ENCODE measurements at places on chromosomes 4 and X.
A peak's percentile ranks its signal among the peaks of the same experiment; 100 is the strongest.

- DNase-seq = no peak
Measured at GRCh38 chr4:105060628-105061027, 86.0 kb upstream of the TET2 start.

GRCh38 chrX:47530049-47530448 is 31.0 kb upstream of the ARAF start:
- DNase-seq = no peak

DNA sequence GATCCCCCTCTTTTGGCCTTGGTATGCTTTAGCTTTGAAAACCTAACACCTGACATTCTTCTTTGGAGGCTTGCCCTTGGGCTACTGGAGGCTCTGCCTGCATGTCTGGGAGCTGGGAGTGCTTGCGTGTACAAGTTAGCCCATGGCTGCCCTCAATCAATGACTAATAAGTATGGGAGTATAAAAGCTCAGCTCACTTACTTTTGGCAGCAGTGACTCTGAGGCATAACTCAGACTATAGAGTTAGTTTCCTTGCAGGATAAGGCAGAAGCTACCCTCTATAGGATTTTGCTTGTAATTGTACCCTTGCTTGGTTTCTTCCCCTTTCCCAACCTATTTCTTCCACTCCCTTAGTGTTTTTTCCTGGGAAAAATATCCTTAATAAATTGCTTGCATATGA is 247.9 kb downstream of the PPP1R2C start:
- DNase-seq = no peak

DNA sequence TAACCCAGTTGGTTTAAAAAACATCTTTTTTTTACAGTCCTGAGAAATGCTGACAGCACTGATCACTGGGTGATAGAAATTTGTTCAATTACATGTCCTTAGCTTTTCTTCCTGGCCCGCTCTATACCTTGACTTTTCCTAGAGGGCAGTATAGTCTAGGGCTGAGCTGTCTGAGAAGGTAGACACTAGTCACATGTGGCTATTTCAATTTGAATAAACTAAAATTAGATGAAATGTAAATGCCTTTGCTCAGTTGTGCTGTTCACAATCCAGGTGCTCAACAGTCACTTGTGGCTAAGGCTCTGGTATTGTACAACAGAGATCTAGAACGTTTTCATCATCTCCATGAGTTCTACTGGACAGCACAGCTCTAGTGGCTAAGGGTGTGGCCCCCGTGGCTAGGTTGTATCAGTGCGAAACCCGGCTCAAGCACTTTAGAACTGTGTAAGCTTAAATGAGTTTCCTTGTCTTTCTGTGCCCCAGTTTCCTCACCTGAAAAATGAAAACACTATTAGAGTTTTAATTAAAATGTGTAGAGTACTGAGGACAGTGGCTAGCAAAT is 111.6 kb upstream of the WDR17 start:
- DNase-seq = peak; percentile 5

DNA sequence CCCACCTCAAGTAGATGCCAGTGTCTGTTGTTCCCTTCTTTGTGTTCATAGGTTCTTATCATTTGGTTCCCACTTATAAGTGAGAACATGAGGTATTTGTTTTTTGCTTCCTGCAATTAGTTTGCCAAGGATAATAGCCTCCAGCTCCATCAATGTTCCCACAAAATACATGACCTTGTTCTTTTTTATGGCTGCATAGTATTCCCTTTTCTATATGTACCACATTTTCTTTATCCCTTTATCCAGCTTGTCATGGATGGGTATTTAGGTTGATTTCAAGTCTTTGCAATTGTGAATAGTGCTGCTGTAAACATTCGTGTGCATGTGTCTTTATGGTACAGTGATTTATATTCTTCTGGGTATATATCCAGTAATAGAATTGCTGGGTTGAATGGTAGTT is 138.4 kb downstream of the GLRA3 start:
- DNase-seq = no peak

- peak; percentile 56 for DNase-seq
Measured at GRCh38 chrX:42678133-42678532, 99.8 kb downstream of the PPP1R2C start.

- DNase-seq = no peak
Measured at GRCh38 chrX:72348247-72348979, 42.7 kb upstream of the CITED1 start.

- no peak for DNase-seq
Measured at GRCh38 chr4:186016796-186017195, 52.2 kb upstream of the TLR3 start.

DNA sequence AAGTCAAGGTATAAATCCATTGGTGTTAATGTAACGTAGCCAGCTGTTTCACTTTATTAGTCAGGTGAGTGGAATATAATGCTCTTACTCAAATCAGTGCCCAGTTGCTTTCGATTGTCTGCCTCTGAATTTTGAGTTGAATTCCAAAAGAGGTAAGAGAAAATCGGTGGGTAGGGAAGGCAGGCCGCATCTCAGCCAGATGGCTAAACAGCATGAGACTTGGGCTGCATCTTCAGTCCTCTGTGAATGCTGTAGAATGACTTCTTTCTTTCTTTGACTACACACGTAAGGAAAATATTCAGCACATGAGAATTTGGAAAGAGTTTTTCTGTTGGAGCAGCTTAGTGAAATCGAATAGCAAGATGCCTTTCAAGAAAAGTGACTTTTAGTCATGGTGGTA is 49.5 kb downstream of the TSPAN7 start:
- no peak for DNase-seq

DNA sequence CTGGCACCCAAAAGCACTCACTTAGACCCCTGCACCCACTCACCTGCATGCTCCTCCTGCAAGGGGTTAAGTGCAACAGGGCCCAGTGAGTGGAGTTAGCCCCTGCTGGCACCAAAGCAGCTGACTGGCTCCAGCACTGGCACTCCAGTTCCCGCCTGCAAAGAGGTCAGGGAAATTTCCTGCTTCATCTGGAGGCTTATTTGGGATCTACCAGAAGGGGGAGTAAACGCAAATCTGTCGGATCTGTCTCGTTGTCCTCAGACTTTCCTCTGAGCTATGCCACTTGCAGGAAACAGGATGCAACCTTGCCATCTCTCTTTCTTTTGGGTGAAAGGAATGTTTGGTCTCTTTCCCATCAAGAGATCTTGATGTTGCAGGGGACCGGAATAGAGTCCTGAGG is 435.6 kb downstream of the PCDH10 start:
- no peak for DNase-seq

GRCh38 chr4:1229117-1229849 is 19.6 kb downstream of the CTBP1 start:
- DNase-seq = no peak

- peak; percentile 39 for DNase-seq
Measured at GRCh38 chr4:102616636-102617035, 115.5 kb downstream of the NFKB1 start.

- DNase-seq = no peak
Measured at GRCh38 chr4:179662522-179662921, 2220.3 kb upstream of the AGA start.

DNA sequence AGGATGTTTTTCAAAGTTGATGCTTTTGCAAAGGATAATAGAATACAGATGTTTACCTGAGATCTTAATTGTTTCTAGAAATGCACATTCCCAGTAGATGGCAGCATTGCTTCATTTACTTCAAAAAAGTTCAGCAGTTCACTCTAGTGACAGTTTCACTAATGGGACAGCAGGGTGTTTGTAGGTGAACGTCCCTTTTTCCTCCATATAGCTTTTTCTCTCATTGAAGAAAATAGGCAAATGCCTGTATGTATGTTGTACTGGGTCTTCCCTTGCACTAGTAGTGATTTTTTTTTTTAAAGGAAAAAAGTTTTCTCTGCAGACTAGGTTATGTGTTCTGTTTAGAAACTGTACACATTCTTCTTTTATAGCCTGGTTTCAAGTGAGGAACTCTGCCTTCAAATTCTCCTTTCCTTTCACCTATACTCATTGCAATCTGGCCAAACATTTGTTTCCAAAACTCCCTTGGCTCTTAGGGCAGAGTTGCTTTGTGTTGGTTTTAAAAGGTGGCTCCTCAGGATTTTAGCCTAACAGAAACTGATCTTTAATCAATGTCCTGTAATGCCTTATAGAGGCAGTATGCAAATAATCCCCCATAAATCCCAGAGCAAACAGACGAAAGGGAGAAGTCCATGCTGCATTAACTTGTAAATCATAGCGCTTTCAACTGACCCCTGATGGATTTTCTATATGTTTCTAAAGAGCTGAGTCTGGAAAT is 86.3 kb downstream of the EGF start:
- peak; percentile 72 for DNase-seq

- DNase-seq = no peak
Measured at GRCh38 chr4:2284161-2284933, 22.4 kb upstream of the MXD4 start.

DNA sequence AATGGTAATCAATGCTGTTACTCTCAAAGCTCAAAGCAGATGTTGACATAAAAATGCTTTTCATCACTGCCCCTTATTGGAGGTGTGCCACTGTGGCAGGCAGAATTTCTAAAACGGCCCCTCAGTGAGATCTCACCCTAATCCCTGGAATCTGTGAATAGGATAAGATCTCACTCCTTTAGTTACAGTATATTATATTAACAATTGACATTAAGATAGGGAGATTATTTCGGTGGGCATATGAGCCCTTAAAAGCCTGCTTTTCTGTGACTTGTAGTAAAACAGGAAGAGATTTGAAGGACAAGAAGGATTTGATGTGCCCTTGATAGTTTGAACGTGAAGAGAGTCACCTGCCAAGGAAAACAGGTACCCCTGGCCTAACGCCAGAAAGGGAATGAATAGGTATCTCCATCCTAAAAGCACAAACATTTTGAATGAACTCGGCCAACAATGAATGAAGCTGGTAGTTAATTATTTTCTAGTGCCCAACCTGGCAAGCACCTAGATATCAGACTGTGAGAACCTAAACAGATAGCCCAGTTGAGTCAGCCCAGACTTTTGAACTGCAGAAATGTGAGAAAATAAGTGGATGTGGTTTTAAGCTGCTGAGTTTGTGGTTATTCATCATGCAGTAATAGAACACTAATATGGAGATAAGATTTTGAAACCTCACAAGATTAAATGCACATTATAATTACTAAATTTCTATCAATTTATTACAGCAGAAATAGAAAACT is 881.6 kb downstream of the PCDH18 start:
- no peak for DNase-seq

GRCh38 chr4:169870507-169870906 is 112.8 kb upstream of the HPF1 start:
- DNase-seq = no peak

DNA sequence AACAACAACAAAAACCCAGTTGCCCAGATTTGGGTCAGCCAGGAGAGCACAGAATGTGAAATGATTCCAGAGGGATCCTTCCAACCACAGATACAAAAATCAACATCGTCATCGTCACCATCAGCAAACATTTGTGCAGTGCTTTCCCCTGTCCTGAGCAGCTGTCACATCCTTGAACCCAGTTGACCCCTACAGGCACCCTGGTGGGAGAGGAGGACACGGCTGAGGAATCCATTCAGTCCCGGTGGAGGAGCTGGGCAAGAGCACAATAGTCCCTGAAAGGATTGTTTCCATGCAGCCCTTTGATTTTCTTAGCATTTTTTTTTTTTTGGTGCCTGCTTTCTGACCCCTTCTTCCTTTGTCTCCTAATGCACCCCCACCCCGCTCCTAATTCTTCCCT is 37.1 kb upstream of the STX18 start:
- no peak for DNase-seq

- no peak for DNase-seq
Measured at GRCh38 chr4:145763399-145763798, 83.5 kb downstream of the C4orf51 start.

DNA sequence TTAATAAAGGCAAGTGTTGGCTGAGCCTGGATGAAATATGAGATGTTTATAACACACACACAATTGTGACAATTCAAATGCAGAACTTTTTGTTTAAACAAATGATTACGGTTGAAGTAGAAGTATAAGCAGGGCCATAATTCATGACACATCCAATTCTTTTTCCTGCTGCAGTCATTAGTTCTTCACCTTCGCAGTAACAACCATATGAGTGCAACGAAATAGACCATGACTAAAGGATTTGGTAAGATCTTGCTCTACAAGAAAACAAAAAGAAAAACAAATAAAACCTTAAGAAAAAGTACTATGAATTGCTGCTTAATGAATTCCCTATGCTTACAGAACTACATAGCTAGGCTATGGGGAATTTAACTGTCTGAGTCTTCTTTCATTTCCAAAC is 13.9 kb upstream of the BMPR1B start:
- DNase-seq = no peak

GRCh38 chr4:184384810-184385557 is 89.4 kb downstream of the IRF2 start:
- no peak for DNase-seq

DNA sequence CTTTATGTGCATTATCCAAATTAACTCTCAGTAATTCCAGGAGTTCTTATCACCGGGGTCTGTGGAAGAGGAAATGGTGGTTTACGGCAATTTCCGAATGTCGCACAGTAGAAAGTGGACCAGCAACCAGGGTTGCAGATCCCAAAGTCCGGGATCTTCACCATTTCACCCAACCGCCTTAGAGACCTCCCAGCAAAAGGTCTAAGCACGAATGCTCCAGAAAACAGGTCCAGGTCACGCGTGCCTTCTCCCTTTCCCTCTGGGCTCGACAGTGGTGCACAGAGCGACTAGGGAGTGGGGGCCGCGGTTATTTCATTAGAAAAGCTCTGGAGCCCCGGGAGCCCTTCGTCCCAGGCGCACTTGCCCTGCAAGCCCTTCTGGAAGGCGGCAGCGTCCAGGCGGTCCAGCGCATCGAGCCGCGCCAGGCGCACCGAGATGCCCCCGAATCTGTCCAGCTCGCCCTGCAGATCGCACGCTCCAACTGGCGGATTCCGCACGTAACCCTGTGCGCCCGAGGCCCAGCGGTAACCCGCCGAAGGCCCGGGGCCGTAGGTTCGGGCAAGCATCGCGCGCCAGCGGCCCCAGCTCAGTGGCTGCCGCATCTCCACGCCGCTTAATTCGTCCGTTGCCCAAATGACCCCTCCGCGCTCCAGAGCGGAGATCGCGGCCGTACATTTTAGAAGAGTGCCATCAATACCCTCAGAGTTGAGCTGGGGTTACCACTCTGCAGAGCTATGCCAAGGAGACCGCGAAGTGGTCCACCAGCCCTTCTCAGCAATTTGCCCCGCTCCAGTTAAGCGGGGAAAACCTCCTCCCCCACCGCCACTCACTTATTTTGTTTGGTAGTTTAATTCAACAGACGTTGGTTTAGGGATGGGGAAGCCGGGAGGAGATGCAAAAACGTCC is at the start of gene NUDT6:
NUDT6 (minus strand) TSS at position 627 of the 906 bp plus-strand sequence; CDS start at position 602, 25 bp downstream.
- peak; percentile 69 for DNase-seq

DNA sequence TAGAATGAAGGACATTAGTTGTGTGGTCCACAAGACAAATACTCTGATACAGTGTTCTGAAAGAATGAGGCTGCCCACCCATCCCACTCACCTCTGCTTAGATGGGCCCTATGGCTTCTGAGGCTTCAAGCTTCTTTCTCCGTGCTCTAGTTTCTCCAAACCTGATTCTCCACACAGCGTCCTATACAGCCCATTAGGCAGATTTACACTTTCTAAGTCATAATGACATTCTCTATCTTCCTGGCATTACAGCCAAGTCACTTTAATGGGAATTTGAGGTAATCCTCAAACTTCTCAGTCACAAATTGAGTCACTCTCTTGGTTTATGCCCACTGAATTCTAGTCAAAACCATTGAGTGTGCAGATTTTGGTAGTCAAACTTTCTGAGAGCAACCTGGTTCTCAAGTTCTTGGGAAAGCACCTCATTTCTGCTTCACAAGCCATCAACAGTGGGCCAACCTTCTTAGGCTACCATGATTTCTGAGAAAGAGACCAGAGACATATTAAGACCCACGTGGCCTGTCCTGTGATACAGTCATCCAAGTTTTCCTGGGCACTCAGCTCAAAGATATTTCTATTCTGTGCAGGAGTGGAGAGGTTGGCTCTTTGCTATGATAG is 6.2 kb upstream of the SETD7 start:
- DNase-seq = no peak

Measured in NCI-H82 (cell line).